Dermis blood vessel endothelial cell (primary cell): ENCODE measurements at places on chromosomes 7 and 10. TPM values are rescaled to one million over a fixed set of nuclear protein-coding genes. Genes with fewer than 3 reads are reported as not detected.

CYP2E1 gene
- 0.17 and 0.23 TPM in 2 replicates for total RNA-seq

TMEM225B gene
- 0.09 and 0.17 TPM in 2 replicates for total RNA-seq

ASB10 gene
- not detected in 2 replicates for total RNA-seq

MEOX2 gene
- total RNA-seq, result 46.5 and 53.9 TPM in 2 replicates

PFKP gene
- 228 and 372 TPM in 2 replicates for total RNA-seq

NEURL1 gene
- 0.19 TPM in 1 of 2 replicates, not detected in the other for total RNA-seq

FKBP6 gene
- not detected in 2 replicates for total RNA-seq

EIF4H gene
- 305 and 481 TPM in 2 replicates for total RNA-seq

CCDC71L gene
- total RNA-seq, result 73.2 and 99.6 TPM in 2 replicates

SP8 gene
- not detected in 2 replicates for total RNA-seq

AKR1D1 gene
- total RNA-seq, result not detected in 2 replicates

SCART1 gene
- 0.28 and 1.4 TPM in 2 replicates for total RNA-seq

TRPV5 gene
- not detected in 2 replicates for total RNA-seq

WEE2 gene
- total RNA-seq, result not detected in 2 replicates

KMT2C gene
- total RNA-seq, result 36.9 and 40.1 TPM in 2 replicates

FAM25G gene
- not detected in 2 replicates for total RNA-seq

SLIT1 gene
- under 0.01 TPM in 1 of 2 replicates, not detected in the other for total RNA-seq

CFAP69 gene
- total RNA-seq, result 1.1 and 1.9 TPM in 2 replicates

NRCAM gene
- total RNA-seq, result 9.2 and 16.0 TPM in 2 replicates

TMEM236 gene
- total RNA-seq, result 0.17 and 1.3 TPM in 2 replicates

ZNF777 gene
- total RNA-seq, result 4.9 and 8.5 TPM in 2 replicates

GPRIN2 gene
- total RNA-seq, result 0.09 and 0.17 TPM in 2 replicates

PAPOLB gene
- 0.23 and 0.34 TPM in 2 replicates for total RNA-seq

TMEM130 gene
- total RNA-seq, result not detected in 2 replicates

COL1A2 gene
- 15.3 and 45.3 TPM in 2 replicates for total RNA-seq

TAS2R41 gene
- not detected in 2 replicates for total RNA-seq

VSTM4 gene
- total RNA-seq, result 0.56 and 1.0 TPM in 2 replicates

ZNF727 gene
- total RNA-seq, result under 0.01 and 0.14 TPM in 2 replicates

ETV1 gene
- 5.6 and 10.4 TPM in 2 replicates for total RNA-seq

TDRD1 gene
- under 0.01 TPM in 2 replicates for total RNA-seq

PPP1R17 gene
- total RNA-seq, result not detected in 2 replicates

MMP21 gene
- 0.34 and 0.65 TPM in 2 replicates for total RNA-seq

MLXIPL gene
- not detected in 2 replicates for total RNA-seq

PNLIPRP2 gene
- not detected in 2 replicates for total RNA-seq
